ENCODE measurements at places on chromosomes 4 and X.

- DNase-seq: no peak
These were observed 2057.3 kb downstream of the ARAP2 start for GRCh38 chr4:34187056-34187455.

DNA sequence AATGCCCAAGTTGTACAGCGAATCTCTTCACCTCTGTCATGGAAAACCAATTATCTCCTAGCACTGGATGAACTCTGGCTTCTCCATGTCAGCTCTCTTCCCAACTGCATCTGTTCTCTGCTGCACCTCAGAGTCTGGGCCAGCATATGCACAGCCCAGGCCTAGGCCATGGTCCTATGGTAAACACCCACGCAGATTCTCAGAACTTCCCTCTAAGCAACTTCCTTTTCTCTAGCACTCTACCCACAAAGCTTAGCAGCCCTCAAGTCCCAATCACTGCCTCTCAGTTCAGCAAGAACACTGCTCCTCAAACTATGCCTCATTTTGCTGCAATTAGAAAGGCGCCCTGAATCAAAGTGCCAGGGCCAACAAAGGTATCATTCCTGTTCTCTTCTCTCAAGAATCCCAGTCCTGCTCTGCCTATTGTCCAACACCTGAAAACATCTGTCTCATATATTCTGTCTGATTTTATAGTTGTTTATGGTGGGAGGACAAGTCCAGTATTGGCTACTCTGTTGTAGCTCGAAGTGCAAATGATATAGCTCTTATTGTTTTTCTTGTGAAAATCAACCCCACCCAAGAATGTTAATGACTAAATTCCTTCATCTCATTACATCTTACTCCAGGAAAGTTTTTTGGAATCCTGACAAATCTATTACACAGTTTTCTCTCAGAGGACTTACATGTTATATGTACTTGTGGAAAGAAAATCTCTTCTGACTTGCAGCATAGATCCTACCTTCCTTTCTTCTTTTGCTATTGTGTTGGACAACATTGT lies 85.4 kb downstream of the DCHS2 start:
- no peak for DNase-seq

DNA sequence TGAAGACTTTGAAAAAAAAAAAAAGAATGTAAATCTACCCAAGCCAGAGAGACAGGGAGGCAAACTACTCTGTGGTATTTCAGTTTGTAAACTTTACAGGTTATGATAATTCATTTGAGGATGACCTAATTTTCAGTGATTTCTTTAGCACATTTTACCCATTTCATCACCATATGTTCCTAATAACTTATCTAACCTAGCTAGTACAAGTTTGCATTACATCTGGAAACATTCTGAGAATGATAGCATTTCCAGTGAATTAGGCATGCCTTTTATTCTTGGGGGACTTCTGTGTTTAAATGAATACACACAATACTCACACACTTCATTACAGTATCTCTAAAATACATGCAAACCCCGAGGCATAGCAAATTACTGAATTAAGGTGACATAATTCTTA lies 1055.5 kb downstream of the PCDH18 start:
- no peak for DNase-seq

DNA sequence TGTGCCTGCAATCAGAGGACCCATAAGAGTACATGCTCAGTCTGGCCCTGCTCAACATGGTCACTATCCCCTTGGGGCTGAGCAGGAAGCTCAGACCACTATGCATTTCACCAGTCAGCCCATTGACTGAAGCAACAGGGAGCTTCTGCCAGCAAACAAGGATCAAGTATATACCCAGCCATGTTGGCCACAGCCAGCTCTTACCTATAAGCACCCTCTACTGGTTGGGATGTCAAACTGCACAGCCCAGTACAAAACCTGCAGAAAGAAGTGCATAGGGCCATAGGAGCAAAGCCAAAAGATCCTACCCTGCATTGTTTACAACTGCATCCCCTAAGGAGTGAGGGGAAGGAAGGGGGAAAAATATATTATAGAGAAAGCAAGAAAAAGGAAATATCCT lies 214.4 kb upstream of the CPEB2 start:
- no peak for DNase-seq

GRCh38 chrX:44462850-44463249 lies 79.8 kb downstream of the FUNDC1 start:
- no peak for DNase-seq

GRCh38 chrX:45667666-45668065 lies 467.0 kb upstream of the DIPK2B start:
- no peak for DNase-seq

GRCh38 chr4:130563889-130564418 lies 1468.0 kb downstream of the C4orf33 start:
- no peak for DNase-seq

GRCh38 chr4:128663325-128663724 lies 146.2 kb upstream of the JADE1 start:
- DNase-seq: no peak

GRCh38 chr4:126890383-126890782 lies 742.4 kb upstream of the INTU start:
- no peak for DNase-seq

DNA sequence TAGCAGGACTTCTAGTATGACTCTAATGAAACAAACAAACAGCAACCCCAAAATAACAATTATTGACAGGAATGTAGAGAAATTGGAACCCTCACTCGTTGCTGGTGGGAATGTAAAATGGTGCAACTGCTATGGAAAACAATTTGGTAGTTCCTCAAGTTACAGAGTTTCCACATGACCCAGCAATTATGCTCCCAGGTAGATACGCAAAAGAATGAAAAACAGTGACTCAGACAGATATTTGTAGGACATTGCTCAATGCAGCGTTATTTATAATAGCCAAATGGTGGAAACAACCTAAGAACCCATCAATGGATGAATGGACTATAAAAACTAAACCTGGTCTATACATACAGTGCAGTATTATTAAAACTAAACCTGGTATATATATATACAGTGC lies 646.1 kb upstream of the FRG1 start:
- DNase-seq: no peak

DNA sequence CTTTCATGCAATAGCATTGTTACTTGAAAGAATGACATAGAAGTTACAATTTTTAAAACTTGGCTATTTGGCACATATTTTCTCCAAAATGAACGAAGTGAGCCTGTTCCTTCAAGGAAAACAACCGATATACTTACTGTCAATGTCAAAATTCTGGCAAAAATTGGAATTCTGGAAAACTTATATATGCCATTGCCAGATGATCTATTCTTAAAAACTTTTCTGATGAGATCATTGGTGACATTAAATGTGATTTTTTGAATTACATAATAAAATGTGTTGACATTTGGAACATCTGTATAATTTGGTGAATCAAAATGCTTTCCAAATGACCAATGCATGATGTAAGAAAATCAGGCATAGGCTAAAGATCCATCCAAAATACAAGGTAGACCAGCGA lies 209.0 kb downstream of the SCFD2 start:
- no peak for DNase-seq

DNA sequence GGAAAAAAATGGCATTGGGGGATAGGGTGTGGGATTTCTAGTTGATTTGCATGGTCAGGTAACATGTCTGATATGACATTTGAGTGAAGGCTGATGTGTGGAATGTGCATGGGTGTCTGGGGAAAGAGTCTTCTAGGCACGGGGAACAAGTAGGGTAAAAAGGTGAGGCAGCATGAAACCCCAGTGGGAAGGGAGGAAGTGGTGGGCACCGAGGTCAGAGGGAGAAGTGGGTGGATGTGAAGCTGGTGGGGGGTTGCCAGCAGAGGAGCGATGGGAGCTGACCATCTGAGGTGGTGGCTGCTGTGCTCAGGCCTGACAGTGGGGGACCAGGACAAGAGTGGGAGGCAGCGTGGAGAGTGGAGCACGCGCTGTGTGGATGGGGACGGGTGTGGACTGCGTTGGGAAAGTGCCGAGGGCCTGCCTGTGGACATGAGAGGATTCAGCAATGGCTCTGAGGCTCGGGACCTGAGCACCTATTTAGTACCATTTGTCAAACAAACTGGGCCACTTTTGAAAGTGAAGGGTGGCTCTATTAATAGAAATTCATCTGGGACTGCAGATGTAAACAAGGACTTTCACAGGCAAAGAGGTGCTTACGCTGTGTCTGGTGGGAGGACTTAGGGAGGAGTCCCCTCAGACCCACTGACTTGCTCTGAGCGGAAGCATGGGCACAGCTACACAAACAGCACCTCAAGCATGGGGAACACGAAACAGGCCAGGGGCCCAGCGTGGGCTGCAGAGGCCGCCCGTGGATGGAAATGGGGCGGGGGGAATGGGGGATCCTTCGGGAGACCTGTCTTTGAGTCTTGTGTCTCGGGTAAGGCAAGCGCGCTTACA lies 16.7 kb upstream of the S100P start:
- DNase-seq: no peak

GRCh38 chr4:10364194-10364593 lies 93.0 kb downstream of the ZNF518B start:
- DNase-seq: no peak

- no peak for DNase-seq
These were observed 49.8 kb downstream of the FGFRL1 start for GRCh38 chr4:1061056-1061700.

- no peak for DNase-seq
These were observed 330.3 kb downstream of the BCOR start for GRCh38 chrX:39767446-39767845.

- no peak for DNase-seq
These were observed 27.4 kb upstream of the PLAC1 start for GRCh38 chrX:134685668-134686067.

DNA sequence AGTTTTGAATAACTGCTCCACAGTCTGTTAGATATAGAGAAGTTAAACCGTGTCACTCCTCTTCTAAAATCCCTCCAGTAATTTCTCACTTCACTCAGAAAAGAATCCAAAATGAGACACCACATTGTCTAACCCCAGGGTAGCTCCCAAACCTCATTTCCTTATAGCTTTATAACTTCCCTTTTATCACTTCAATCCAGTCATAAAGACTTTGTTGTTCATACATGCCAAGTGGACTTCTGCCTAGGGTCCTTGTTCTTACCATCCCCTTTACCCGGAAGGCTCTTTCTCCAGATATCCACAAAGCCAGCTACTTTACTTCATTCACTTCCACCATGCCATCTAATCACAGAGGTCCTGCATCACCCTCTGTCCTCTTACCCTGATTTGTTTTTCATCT lies 156.2 kb downstream of the GABRB1 start:
- DNase-seq: no peak

GRCh38 chr4:120830204-120830603 lies 92.3 kb downstream of the PRDM5 start:
- DNase-seq: no peak

GRCh38 chr4:26542991-26543390 lies 40.9 kb upstream of the TBC1D19 start:
- DNase-seq: no peak

- no peak for DNase-seq
These were observed 14.4 kb upstream of the CXCL8 start for GRCh38 chr4:73725985-73726384.

DNA sequence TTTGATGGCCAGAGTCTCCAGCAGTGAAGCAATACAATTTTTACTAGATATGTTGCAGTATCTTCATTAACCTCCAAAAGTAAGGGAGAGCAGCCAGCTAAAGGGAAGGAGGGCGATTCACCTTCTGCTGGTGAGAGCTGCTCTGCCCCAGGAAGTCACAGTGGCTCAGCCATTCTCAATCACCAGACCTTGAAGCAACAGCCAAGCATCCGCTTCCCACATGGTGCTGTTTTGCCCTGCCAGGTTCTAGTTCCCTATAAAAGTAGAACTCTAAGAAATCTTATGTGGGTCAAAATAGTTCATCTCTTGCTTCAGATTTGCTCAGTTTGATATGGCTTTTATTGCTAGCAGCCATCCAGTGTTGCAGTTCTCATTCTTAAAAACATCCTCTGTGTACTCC lies 166.8 kb downstream of the STIM2 start:
- no peak for DNase-seq

- no peak for DNase-seq
These were observed 85.5 kb downstream of the TACR3 start for GRCh38 chr4:103634236-103634635.

- no peak for DNase-seq
These were observed 28.7 kb downstream of the INPP4B start for GRCh38 chr4:142817442-142817841.

DNA sequence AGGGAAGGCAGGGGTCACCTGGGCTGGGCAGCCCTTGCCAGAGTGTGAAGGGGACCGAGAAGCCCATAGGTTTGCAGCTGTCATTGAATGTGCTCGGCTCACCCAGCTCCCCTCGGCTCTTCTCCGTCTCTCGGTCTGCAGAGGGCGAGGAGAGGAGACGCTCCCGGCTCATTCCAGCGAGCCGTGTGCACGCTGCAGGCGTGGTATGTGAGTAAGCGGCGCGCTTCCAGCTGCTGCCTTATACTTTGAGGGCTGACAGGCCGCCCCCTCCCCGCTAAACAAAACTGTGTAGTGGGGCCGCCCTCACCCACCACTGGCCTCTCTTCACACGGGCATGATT lies 23.0 kb upstream of the BCORL1 start:
- DNase-seq: no peak

DNA sequence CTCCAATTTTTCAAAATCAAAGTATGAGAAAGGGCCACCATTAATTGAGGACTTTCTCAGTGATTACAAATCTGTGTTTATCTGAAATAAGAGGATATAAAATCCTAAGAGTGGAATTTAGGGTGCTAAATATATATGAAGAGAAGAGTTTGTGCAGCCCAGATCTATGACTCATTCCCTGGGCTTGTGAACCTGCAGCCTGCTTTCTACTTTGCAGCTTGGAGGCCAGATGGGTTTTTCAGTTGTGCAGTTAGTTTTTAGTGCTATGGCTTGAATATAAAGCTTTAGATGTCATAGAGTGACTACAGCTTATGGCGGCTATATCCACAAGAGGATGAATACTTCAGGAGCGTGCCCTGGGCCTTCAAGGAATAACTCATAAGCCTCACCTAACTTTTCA lies 1391.1 kb downstream of the FSTL5 start:
- DNase-seq: no peak

- DNase-seq: no peak
These were observed 61.0 kb upstream of the SMIM10 start for GRCh38 chrX:134929808-134930207.

DNA sequence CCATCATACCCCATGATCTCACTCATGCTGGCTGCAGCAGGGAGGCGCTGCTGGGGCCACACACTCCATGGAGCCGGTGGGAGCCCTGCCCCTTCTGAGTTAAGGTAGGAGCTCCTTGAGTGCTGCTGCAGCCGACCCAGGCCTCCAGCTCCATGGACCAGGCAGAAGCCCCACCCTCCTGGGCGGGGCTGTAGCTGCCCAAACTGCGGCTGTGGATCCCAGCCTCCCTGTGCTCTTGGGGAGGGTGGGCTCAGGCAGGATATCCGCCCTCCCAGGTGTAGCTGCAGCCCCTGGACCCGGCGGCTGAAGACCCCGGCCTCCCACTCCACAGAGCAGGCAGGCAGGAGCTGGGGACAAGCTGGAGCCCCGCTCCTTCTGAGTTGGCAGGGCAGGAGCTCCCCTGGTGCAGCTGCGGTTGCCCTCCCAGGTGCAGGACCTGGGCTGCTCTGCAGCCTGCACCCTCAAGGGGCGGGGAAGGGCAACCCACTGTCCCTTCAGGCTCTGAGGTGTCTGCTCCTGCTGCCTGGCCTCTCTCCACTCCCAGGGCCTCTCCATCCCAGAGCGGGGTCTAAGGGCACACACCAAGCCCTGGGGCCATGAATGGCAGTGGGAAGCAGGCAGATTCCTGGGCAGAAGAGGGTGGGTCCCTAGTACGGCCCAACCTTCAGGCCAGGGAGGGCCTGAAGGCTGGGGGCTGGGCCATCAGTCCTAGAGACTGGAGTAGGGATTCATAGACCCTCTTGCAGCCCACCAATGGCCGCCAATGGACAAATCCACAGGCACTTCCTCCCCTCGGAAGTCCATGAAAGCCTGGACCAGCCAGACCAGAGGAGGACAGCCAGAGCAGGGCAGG lies 466.1 kb downstream of the DTHD1 start:
- no peak for DNase-seq

GRCh38 chr4:37040816-37041215 lies 203.7 kb upstream of the NWD2 start:
- DNase-seq: no peak

Data from nucleus accumbens (tissue), 56 donors.